Activated CD4-positive, alpha-beta T cell treated with anti-CD3 and anti-CD28 coated beads for 36 hours (primary cell): ENCODE measurements at places on chromosomes 2 and 18.

GRCh38 chr18:9495916-9496705, 20.8 kb downstream of the RALBP1 start:
- no peak for DNase-seq

DNA sequence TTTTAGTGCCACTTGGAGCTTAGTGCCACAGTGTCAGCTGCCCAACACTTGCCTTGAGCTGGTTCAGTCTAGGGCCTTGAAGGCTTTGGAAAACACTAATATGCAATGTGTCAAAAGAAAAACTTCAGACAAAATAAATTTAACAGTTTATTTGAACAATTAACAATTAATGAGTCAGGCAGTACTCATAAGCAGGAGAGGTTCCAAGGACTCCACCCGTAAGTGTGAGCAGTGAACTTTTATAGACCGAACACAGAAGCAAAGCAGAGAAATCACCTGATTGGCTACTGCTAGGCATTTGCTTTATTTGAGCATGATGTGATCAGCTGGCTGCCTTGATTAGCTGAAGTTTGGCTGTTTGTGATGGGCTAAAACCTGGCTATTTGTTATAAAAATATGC, 49.5 kb upstream of the TBC1D8 start:
- no peak for DNase-seq

GRCh38 chr18:25047421-25047820, 304.5 kb downstream of the ZNF521 start:
- DNase-seq = no peak

DNA sequence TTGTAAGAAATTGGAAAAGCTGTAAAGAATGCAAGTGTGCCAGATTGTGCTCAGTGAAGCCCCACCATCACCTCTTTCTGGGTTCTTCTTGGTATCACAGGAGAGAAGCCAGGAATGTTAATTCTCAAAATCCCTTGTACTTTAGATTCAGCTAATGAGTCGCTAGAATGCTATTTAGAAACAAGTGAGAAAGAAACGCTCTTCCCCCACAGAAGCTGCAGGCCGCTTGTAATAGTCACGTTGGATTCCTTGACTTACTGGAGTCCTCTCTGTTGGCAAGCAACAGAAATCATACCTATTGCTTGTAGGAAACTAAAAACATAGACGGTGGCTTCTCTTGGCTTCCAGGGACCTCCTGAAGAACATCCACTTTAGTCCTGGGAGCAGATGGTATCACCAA, 375.6 kb upstream of the LRATD1 start:
- no peak for DNase-seq

- DNase-seq = no peak
Measured at GRCh38 chr18:73669297-73669696, 478.3 kb downstream of the FBXO15 start.

- DNase-seq = peak; percentile 72
Measured at GRCh38 chr2:147182260-147182659, 662.6 kb upstream of the ACVR2A start.

DNA sequence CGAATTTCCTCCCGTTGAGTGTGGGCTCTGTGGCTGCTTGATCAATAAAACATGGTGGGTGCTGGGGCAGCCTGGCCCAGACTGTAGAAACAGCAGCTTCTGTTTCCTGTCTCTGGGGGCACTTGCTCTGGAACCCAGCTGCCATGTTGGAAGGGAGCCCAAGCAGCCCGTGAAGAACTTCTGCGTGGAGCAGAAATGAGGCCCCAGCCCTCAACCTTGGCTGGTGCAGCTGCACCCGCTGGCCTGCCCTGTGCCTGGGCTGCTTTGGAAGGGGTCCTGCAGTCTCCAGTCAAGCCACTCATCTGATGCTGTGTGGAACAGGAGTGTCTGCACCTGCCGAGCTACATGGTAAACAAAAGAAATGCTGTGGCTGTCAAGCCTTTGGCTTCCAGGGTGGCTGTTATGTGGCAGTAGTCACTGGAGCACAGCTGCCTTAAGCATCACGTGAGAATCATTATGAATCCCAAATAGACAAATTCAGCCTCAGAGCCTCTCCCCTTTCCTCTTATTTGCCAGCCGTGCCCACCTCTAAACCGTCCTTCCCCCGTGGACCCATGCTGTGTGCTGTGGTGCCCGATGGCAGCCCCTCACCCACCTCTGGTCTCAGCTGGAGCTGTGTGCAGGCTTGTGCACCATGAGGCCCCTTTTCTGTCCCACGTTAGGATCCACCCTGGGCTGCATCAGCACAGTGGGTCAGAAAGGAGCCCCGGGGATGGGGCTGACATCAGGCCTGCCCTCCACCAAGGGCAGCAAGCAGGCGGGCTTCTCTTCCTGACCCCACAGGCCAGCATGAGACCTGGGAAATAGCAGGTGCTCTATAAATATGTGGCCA, 134.0 kb upstream of the HDAC4 start:
- no peak for DNase-seq

DNA sequence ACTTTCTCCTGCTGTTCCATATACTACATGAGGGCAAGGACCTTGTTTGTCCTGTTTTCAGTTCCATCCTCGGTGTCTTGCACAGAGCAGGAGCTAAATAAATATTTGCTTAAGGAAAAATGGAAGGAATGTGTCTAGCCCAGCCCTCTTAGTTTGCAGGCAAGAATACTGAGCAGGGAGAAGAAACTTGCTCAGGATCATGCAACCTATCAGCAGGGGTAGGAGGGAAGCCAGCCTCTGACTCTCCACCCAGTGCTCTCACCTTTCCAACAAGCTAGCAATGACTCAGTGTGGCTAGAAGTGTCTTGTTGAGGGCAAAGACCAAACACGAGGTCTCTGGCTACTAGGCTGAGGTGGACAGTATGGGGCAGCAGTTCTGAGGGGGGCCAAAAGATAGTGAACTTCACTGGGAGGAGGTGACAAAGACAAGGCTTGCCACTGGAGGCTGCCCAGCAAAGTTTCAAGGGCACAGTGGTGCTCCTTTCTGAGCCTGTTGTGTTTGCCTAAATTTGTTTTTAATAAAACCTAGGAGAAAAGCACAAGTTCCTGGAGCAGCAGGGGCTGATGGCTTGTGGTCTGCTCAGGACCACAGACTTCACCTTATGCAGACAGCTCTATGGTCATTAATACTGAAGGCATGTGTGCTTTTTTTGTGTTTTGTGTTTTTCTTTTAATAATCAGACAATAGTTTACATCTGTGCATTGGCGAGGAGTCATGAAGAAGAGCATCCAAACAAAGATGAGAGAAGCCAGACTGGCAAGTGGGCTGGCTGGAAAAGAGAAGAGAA, 49.1 kb upstream of the CTAGE1 start:
- DNase-seq = no peak

- DNase-seq = no peak
Measured at GRCh38 chr2:119674711-119675500, 4.1 kb upstream of the TMEM177 start.
